ENCODE measurements at places on chromosomes 6 and 20.
A peak's percentile ranks its signal among the peaks of the same experiment; 100 is the strongest.

DNA sequence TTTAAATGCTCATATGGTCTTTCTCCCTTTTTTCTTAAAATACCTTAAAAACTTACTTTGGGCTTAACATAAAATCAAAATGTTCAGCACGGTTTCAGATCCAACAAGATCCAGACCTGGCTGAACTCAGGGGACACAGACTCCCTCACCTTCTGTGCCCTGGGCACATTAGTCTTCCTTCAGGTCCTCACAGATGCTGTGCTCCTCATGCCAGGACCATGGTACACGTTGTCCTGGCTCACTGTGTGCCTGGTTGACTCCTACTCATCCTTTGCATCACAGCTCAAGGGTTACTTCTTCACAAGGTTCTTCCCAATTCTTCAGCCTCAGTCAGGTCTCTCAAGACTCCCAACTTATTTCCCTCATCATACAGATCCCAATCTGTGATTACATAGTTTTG, 73.6 kb upstream of the TCF21 start:
- no peak for DNase-seq

- no peak for DNase-seq
These were observed 166.2 kb upstream of the CHD6 start for GRCh38 chr20:41784209-41784958.

- DNase-seq = no peak
These were observed 25.1 kb downstream of the ZNFX1 start for GRCh38 chr20:49252556-49253350.

GRCh38 chr6:93516441-93516840, 97.1 kb upstream of the EPHA7 start:
- no peak for DNase-seq

- no peak for DNase-seq
These were observed 62.4 kb downstream of the PDE10A start for GRCh38 chr6:165600606-165601005.

DNA sequence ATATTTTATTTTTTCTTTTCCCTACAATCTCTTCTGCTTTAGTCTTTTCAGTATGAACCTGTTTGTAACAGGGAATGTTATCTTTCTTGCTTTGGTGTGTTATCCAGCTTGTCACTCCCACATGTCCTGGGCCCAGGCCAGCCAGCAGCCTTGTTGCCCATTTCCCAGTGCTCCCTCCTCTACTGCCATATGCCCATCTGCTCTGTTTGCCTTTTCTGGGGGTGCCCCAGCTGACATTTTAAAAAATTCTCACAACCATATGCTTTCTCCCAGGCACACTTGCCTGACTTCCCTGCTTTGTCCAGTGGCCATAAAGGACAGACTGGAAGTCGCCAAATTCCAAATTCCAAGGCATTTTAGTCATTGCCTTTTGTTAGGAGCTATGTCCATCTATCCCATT, 23.6 kb upstream of the LMBRD1 start:
- no peak for DNase-seq

- DNase-seq = no peak
These were observed 16.0 kb downstream of the HTR1B start for GRCh38 chr6:77447254-77447653.

GRCh38 chr6:80541181-80541580, 434.7 kb downstream of the BCKDHB start:
- DNase-seq = peak; percentile 88

GRCh38 chr6:144583614-144583954, 298.4 kb downstream of the UTRN start:
- no peak for DNase-seq

DNA sequence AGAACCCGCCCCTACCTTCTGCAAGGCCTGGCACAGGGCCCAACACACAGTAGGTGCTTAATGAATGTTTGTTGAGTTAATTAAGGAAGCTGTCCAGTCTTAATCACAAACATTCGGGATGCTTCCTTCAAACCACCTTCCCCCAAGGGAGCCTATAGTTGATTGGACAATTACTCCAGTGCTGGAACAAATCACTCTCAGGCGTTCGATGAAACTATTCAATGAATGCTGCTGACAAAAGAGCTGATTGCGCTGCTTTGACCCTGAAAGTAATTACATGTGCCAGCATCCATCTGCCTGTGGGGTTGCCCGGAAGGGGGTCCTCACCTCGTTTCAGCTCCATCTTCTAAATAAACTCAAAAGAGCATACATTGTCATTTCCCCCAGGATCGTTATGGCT, 112.0 kb upstream of the SRSF6 start:
- DNase-seq = no peak

DNA sequence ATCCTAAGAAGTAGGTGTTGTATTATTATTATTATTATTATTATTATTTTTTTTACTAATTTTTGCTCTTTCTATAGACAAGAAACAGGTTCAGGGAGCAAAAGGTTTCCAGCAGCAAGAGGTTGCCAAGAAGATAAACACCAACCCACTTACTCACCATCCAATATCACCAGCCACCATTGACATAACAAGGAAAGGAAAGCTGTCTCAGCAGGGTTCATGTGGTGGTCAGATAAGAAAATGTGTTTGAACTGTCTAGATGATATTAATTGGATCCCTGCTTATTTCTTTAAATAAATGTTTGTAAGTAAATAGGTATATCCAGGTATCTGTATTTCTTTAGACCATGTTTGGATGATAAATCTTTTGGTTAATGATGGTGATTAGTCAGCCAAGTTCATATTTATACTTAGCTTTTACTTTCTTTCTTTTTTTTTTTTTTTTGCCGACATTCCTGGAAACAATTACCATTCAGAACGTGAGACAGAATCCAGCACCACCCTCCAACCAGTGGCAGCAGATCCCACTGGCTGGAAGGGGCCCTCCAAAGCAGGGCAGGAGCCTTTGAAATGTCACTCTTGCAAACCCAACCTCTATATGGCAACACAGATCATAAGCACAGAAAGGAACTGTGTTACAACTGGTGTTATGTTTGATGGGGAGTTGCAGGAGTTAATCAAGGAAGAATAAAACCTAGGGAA, 139.2 kb upstream of the ECI2 start:
- no peak for DNase-seq

GRCh38 chr6:38495518-38495917, 144.2 kb downstream of the BTBD9 start:
- no peak for DNase-seq

GRCh38 chr20:61117725-61118124, 134.3 kb upstream of the CDH4 start:
- DNase-seq = peak; percentile 28

DNA sequence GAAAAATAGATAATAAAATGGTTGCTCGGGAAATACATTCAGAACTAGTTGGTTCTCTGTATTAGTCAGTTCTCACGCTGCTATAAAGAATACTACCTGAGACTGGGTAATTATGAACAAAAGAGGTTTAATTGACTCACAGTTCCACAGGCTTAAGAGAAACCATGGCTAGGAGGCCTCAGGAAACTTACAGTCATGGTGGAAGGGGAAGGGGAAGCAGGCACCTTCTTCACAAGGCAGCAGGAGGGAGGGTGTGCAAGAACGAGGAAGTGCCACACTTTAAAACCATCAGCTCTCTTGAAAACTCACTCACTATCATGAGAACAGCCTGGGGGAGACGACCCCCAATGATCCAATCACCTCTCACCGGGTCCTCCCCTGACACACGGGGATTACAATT, 24.2 kb upstream of the SNX9 start:
- no peak for DNase-seq

- peak; percentile 25 for DNase-seq
These were observed 113.9 kb downstream of the ALDH8A1 start for GRCh38 chr6:134835993-134836392.

DNA sequence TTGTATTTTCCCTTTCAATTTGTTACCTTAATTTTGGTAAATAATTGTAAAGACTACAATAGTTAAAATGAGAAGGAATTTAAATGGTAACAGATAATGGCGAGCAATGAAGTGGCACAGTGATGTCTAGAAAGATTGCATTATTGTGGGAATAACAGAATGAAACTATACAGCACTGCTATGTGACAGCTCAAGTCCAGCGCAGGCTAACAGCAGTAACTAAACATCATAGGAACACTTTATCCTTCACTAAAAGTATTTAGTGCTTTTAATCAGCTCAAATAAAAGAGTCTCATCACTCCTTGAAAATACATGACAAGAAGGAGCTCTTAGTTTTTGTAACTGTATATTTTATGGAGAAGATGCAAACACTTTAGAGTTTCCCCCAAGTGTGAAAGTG, 190.8 kb downstream of the TENT5A start:
- no peak for DNase-seq

GRCh38 chr6:84967389-84967788, 203.0 kb upstream of the TBX18 start:
- DNase-seq = peak; percentile 48

- DNase-seq = no peak
These were observed 146.2 kb downstream of the ID4 start for GRCh38 chr6:19983374-19983773.

- no peak for DNase-seq
These were observed 256.6 kb upstream of the SGK1 start for GRCh38 chr6:134574491-134574890.

DNA sequence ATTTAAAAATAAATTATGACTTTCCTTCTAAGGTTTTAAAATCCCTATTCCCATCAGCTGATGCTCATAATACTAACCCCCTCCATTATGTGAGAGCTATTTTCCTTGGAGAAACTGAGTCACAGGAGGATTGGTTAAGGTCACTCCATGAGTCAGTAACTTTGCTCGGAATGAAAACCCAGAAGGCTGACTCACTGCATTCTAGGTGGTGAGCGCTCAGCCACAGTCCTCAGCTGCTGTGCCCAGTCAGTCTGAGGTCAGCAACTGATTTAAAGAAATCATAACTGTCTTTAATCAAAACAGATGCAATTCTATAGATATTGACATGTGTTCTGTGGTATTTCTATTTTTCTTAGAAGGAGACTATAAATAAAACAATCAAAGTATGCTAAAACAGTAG, 359.2 kb downstream of the GJA1 start:
- DNase-seq = peak; percentile 89

DNA sequence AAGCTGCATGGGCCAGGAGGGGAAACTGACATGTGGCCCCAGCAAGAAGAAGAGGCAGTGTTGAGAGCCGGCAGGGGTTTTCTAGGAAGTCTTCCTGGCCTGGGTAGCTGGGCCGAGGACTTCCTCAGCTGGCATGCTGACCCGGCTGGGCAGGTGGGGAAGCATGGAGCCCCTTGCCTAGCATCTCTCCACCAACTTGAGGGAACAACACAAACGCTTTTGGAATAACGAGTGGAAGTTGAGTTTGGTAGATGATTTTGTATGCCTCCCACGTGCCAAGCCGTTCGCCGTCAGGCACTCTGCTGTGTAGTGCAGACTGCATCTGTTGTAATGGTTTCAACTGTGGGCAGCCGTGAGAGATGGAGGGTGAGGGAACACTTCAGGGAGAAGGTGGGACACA, 7.3 kb downstream of the TMEM181 start:
- no peak for DNase-seq

GRCh38 chr20:15814360-15814759, 758.9 kb downstream of the KIF16B start:
- no peak for DNase-seq

- no peak for DNase-seq
These were observed 107.6 kb upstream of the MAP3K4 start for GRCh38 chr6:160883999-160884398.

GRCh38 chr6:122399348-122400120, at the start of gene HSF2:
HSF2 (plus strand) TSS chr6:122399652; CDS start chr6:122399738, 86 bp downstream.
- DNase-seq = peak; percentile 97

- DNase-seq = no peak
These were observed 39.0 kb upstream of the BEND3 start for GRCh38 chr6:107154131-107154800.

DNA sequence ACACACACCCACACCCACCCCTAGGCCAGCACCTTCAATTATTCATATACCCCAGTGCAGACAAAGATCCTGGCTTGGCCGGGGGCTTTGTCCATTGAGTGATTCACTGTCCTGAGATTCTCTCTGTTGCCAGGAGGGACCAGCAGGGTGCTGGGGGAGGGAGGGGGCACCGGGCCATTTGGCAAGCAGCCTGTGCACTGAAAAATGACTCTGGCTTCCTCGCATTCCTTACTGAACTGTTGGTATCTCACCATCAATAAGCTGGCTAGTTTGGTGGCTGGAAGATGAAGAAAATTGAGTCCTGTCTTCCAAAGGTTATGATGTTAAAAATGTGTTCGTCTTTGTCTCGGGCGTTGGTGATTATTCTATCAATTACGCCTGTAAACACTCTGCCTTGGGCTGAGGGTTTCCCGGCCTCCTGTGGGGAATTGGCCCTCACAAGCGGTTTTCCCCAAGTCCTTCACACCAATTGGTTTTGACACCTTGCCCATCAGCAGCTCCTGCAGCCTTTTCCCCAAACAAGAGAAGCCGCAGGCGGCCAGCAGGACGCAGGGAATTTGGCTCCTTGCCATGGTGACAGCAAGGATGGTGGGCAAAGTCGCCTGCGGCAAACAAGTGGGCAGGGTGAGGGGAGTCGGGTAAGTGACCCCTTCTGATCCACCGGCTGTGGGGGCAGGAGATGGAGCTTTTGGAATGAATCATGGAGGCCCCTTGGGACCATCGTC, 4.9 kb downstream of the VSTM2L start:
- DNase-seq = peak; percentile 86

DNA sequence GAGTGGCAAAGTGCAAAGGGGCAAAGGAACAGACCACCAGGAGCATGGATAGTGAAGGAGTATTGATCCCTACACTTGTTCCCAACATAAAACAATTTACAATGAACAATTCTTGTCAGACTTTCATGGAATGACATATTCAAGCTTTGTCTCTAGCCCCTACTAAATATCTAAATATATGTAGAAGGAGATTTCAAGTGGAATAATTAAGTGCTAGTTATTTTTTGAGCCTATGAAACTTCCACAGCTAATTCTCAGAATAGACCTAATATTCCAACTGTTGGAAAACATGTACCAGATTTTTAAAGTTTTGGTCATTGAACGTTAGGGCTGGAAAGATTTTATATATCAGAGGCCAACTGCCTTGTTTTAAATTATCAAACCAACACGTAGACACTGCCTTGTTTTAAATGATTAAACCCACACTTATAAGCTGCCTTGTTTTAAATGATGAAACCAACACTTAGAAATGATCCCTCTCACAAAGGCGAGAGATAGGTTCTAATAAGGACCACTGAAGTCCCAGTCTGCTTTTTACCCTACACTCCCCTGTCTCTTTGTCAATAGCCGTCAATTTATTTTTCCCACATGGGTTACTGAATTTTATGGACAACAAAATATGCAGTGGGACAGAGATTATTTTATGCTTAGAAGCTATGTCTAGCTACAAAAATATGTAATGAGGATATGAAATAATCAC, 62.1 kb downstream of the RNF182 start:
- no peak for DNase-seq

DNA sequence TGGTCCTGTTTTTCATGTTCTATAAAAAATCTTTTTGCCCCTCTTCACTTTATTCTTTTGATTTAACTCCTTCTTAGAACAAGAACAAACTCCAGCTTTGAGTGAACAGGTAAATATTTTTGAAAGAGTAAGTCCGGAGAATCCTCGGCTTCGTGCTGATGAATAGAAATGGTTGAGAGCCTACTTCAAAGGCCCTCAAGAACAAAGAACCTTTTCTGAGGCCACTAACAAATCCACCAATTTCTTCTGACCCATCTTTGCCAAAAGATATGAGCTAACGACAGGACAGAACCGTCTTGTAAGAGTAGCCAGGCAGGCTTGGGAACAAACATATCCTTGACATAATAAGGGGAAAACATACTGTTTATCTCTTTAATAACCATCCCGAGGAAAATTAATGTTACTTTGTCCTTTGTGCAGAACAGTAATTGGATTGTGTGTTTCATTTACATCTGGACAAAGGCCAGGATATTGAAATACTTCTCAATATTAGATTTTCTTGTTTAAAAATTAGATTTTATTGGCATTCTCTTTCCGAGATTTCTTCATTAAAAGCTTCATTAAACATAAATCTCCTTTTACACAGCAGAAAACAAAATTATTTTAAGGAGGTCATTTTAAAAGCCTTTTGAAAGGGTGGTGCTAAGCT, 52.9 kb downstream of the NOX3 start:
- no peak for DNase-seq
